Cardiac septum (tissue), 1 donor: ENCODE measurements at places on chromosomes 16 and 17.

DNA sequence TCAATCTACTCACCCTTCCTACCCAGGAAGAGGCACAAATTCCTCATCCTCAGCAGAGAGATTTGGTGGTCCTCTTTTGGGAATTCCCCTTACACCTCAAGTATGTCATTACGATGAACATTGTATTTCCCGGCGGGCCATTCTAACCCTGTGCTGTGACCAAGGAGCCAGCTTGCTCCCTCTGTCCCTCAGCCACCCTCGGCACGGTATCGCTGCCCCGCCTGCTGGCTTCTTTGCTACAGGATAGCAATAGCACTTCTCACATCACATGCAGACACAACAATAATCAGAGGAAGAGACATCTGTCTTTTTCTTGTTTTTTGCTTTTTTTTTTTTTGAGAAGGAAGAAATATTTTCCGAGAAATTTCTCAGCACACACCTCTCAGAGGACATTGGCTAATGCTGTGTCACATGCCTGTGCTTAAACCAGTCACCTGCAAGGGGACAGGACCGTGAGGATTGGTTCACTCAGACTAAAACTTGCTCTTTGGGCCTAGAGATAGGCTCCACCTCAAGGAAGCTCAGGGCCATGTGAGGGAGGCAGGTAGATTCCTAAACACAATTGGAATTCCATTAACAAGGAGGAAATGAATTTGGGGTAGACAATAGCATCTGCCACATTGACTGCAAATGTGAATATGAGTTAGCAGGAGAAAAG, 41.2 kb downstream of the TMC5 start:
- no peak for DNase-seq

GRCh38 chr16:67673712-67674580, 7.3 kb downstream of the C16orf86 start:
- no peak for DNase-seq

DNA sequence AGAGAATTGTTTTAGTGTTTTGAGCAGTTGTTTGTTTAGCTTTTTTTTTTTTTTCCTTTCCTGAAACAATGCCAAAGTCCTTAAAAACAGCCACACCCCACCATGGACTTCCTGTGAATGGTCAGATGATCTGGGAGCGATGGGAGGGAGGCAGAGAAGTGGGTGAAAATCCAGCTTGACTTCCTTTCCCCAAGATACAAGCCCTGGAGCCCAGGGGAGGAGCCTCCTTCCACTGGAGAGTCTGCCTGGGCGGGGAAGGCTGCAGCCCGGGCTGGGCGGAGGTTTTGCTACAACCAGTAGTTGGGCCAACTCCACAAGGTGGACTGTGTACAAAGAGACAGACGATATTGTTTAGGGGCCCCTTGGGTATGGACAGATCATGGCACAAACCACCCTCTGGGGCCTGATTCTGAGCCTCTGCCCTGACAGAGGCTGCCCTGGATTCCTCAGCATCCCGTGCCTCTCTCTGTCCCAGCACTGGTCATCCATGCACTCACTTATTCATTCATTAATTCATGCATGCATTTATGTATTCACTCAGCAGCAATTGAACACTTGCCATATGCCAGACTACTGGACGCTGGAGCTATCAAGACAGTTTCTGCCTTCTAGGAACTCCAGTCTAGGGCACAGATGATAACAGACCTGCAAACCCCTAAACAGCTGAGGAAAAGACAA, 29.8 kb downstream of the WSB1 start:
- DNase-seq: peak; percentile 81

DNA sequence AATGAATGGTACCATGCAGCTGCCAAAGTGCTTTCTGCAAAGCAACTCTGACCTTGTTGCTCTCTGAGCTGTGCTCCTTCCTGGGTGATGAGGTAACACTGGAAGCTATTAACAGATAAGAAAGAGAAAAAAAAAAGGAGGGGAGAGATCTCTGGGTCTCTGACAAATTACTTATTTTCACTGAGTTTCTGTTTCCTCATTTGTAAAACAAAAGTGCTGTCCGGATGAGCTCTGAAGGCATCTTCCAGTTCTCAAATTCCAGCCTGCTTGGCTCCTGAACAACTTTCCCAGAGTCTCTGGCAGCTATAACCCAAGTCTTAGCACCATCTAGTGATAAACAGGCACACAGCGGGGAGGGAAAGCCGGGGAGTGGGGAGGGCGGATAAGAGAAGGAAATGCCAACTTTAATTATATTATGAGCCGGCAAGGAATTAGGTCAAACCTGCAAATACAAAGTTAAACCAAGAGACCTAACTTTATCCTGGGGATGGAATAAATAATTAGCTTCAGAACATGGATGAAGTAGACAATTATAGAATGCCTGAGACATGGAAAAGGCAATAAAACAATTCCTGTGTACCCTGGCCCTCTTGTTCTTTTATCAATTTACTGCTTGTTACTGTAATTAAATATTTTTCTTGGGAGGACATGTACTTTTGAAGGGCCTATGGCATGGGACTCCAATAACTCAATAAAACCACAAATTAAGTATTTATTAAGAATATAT, 61.3 kb upstream of the KIFC3 start:
- no peak for DNase-seq

DNA sequence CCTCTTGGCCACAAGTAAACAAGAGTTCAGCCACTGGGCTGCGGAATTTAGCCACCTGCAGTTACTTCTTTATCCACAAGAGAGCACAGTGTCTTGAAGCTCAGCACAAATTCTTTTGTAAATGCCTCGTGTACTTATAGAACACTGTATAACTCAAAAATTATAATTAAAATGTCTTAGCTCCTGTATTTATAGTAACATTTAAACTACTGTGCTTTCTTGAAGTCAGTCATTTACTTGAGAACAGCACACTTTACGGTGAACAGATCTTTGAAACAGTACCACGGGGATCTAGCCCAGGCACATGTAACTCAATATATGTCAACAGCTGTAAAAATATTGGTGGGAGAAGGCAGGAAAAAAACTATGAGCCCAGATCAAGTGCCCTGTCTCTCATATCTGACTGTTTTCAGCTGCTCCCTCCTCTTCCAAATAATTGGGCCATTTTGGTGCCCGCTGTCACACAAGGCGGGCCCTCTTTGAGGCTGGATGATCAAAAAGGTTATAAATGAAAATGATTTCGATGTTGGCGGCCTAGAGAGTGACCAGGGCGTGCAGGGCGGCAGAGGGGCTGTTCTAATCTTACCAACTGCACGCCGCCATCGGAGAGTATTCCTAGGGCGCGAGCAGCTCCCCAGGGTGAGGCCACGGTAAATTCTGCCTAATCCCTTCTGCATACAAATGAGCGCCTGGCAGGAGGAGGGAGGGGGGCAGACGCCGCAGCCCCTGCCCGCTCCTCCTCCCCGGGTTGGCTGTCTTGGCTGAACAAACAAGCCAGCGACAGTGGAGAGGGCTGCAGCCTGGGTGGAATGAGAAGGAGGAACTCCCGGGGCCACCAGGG, 183.2 kb downstream of the C16orf78 start:
- no peak for DNase-seq

DNA sequence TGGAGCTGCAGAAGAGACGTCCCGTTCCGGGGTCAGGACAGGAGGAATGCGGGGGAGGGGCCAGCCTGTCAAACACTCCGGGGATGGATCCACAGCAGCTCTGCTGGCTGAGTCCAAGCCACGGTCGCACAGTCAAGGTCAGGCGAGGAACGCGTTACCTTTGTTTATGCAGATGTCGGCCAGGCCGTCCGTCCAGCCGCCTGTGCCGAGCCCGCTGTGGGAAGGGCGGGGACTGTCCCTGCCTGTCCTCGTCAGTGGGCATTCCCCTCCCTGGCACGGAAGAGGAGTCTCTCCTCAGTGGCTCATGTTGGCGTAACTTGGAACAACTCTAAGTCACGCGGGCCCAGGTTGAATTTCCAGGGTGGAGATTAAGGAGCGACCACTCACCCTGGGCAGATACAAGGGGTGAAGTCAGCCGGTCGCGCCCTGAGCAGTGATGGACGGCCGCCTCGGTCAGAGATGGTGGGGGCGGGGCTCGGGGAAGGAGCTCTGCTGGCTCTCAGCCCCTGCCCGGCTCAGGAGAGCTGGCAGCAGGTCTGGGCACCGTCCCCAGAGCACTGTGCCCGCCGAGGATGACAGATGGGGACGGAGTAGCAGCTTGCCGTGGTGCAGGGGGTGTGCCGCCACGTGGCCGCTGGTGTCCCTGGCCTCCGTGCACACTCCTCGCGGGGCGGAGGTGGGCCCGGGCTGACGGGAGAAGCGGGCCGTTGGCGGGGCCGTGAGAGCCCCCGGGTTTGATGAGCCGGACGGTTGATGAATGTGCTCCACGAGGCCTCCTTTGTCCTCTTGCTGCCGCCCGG, 7.3 kb downstream of the CACNA1H start:
- no peak for DNase-seq

DNA sequence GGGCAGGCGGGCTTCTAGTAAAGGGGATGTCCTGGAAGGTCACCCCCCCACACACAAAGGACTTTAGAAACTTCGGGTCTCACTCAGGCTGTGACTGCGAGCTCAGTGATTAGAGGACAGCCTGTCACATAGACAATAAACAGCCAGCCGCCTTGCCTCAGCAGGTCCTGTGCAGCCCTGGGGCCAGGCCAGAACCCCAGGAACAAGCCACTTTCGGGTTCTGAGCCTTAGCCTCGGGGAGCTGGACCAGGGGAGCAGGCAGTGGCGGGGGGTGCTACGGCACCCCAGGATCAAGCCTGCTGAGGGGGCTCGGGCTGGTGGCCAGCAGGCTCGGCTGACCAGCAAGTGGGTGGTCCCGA, 1.1 kb downstream of the GAS7 start:
- DNase-seq: no peak

DNA sequence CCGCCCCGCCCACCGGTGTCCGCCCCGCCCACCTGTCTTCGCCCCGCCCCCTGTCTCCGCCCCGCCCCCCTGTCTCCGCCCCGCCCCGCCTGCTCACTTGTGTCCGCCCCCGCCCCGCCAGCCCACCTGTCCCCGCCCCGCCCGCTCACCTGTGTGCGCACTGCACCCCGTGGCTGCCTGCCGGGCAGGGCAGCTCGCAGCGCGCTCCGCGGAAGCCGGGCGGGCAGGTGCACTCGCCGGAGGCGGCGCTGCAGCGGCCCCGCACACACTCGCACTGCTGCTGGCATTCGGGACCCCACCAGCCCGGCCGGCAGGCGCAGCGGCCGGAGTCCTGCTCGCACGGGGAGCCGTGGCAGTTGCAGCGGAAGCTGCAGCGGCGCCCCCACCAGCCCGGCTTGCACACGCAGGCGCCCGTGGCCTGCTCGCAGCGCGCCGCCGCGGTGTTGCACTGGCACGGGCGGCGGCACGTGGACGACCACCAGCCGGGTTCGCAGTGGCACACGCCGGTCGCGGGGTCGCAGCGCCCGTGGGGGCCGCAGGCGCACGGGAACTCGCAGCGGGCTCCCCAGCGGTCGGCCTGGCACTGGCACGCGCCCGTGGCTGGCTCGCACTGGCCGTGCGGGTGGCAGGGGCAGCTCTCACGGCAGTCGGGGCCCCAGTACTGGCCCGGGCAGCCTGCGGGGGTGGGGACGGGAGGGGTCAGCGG, 2.1 kb downstream of the SCARF1 start:
- no peak for DNase-seq

- DNase-seq: no peak
Observed at GRCh38 chr17:35627417-35627816, 40.3 kb downstream of the AP2B1 start.

DNA sequence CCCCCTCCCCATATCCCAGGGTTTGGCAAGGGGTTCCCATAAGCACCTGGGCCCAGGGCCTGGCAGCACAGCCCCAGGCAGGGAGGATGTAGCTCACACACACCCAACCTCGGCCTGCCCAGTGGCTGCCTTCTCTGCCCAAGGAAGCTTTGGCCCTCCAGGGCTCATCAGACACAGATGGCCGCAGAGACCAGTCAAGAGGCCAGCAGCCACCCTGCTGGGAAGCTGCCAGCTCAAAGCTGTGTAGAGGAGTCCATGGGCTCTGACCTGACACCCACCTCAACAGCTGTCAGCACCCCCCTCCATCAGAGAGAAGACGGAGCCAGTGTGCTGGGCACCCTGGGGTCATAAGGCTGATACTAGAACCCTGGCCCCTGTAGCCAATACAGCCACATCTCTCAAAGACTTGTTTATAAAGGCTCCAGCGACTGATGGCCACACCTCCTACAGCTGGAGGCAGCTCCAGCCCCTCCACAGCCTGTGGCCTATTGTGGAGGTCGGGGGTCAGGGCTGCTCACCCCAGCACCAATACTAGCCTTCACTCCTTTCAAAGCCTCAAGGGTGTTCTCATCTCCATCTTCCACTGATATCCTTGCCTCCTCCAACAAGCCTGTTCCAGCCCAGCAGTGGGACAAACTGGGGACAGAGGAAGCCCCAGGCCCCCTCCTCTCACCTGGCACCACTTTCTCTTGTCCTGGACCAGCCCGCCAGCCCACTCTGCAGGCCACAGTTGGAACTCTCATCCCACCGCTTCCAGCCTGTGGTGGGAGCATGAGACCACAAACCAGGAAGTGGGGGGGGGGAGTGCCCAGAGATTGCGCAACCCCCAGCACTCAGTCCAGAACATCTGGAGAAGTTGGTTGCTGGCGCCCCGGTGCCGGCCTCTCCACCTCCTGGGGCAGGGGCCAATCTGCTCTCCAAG, 2.2 kb upstream of the MPG start:
- DNase-seq: no peak
